Cortex of kidney (tissue), 1 donor: ENCODE measurements at places on chromosomes 5 and 9.

GRCh38 chr5:139023286-139023685 lies 148.2 kb upstream of the LRRTM2 start:
- no peak for DNase-seq

- no peak for DNase-seq
These were observed 12.6 kb downstream of the DNM1 start for GRCh38 chr9:128215491-128216409.

DNA sequence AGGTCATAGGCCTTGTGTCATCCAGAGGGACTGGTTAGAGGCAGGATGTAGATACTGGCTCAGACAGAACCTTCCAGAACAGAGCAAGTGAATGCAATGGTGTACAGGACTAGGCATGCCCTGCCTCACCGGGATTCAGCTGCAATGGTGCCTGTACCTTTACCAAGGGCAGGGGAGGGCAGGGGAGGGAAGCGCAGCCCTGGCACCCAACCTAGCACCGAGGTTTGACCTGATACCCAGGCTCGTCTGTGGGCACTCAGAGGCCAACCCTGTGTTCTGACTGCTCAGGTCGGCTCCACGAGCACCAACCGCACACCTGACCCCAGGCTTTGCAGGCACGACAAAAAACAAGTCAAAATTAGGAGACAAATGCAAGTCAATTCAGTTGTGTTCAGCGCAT lies 47.3 kb upstream of the GFPT2 start:
- no peak for DNase-seq

GRCh38 chr5:88487066-88487465 lies 218.4 kb upstream of the TMEM161B start:
- no peak for DNase-seq

DNA sequence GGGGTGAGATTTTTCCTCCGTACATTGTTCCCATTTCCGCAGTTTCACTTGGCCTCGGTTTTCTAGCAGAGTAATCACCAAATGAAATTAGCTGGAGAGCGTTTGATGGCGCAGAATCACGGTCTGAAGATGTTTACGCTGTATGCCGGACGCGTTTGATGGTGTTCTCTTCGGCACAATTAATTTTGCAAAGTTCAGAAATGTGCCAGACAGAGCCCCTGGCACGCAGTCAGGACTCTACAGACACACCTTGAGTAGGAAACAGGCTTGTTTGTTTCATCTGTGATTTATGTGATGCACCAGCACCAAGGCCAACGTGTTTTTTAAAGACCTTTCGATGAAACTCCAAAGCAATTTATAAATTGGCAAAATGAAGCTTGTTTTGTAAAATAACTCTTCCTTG lies 863 bp upstream of the LIFR start:
- no peak for DNase-seq

DNA sequence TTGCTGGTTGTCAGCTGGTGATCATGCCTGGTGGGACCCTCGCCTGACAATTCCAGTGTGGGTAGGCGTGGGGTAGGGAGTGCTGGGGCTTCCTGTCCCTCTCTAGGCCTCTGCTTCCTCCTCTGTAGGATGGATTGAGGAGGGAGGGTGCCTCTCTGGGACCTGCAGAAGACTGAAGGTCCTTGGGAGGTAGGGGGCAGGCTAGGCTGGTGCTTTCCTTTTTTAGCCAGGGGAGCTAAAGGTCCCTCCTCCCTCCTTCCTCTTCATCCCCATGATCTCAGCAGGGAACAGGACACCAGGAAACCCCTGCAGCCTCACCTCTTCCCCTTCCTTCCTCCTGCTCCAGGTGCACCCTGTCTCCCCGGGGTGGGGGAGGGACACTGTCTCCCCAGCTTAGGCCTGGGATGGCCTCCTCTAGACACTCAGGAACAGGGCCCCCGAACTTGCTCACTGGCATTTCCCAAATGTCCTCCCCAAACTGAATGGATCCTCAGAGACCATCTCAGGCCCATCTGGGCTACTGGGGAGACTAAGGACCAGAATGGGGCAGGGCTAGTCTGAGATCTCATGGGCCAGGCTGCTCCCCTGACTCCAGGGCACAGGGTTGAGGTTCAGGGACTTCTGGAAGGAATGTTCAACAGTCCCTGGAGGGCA lies 8.4 kb downstream of the SH2D3C start:
- no peak for DNase-seq

- DNase-seq: no peak
These were observed 20.9 kb upstream of the CCDC112 start for GRCh38 chr5:115317320-115317719.

GRCh38 chr5:90865180-90865579 lies 306.6 kb downstream of the ADGRV1 start:
- DNase-seq: no peak

DNA sequence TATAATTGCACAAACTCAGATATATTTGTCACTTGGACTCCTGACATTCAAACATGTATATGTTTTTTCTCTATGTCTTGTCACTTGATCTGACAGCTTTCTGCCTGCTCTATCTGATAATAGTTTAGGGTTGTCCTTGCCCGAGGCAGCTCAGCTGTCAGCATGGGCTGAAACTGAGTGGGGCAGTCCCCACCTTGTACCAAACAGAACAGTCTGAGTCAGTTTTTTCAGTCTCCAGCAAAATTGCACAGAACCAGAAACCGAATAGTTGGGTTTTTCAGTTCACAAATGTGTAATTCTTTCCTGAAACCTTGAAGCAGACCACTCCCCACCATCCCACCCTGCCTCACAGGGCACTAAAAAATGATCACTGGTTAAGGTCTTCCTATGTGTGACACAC lies 9.5 kb upstream of the HAND1 start:
- DNase-seq: no peak

DNA sequence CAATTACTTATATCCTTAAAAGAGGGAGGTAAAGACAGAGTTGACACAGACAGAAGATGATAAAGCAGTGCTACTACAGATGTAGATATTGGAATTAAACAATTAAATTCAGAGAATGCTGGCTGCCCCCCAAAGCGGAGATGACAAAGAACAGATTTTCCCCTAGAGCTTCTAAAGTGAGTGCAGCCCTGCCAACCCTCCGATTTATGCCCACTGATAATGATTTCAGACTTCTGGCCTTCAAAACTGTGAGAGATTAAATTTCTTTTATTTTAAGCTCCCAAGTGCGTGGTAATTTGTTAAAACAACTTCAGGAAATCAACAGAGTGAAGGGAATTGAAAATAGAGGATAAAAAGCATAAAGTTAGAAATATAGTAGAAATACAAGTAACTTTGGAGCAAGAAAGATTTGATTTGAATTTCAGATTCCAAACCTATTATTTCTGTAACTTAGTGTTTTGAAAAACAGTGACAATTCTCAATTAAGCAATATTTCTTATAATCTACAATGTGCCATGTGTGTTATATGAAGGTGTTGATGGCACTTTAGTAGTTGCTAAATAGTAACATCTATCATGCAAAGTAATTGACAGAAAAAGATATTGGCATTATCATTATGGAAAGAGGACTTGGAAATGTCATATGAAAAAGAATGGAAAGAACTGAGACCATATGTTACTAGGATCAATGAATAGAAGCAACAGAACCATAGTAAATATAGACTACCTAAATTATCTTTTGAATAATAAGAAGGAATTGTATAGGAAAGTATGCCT lies 946.4 kb upstream of the PTPRD start:
- no peak for DNase-seq

- DNase-seq: no peak
These were observed 27.5 kb downstream of the SREK1 start for GRCh38 chr5:66171349-66172344.

DNA sequence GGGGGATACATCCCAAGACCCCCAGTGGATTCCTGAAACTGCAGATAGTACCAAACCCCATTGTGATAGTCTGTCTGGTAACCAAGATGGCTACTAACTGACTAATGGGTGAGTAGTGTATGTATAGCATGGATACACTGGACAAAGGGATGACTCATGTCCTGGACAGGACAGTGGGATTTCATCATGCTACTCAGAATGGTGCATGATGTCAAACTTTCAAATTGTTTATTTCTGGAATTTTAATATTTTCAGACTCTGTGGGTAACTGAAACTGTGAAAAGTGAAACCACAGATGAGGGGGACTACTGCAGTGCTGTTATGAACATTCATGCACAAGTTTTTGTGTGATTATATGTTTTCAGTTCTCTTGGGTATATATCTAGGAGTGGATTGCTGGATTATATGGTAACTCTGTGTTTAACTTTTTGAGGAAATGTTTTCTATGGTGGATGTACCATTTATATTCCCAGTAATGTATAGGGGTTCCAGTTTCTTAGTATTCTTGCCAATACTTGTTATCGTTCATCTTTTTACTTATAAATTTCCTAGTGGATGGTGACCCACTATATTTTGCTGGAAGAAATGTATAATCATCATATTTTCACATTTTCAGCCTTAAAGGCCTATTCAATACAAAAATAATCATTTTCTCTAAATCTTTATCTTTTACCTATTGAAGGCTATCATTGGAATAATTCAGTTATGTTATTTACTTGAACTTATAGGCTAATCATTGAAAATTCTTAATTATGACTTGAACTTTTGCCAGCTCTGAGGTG lies 140.9 kb downstream of the NR3C1 start:
- no peak for DNase-seq

- no peak for DNase-seq
These were observed 154.5 kb downstream of the AOPEP start for GRCh38 chr9:94881023-94881422.

- DNase-seq: no peak
These were observed 354.8 kb downstream of the NTRK2 start for GRCh38 chr9:85024374-85024773.

- no peak for DNase-seq
These were observed 96.8 kb downstream of the ANKRD18B start for GRCh38 chr9:33620738-33621439.

DNA sequence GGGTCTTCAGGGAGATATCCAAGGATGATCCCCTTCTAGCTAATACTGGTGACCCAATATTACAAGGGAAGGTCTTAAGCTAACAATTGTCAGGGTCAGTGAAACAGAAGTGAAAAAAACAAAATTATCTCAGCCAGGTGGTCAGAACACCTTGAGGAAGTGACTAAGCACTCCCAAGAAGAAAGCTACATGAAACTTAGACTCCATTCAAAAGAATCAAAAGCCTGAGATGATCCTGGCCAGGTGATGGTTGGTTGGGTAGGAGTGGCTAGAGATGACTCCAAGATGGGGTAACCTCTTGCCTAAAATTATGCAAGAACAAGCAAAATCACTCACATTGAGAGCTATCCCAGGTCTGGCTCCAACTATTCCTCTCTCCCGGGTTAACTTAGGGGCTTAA lies 5.4 kb downstream of the VCP start:
- DNase-seq: no peak

DNA sequence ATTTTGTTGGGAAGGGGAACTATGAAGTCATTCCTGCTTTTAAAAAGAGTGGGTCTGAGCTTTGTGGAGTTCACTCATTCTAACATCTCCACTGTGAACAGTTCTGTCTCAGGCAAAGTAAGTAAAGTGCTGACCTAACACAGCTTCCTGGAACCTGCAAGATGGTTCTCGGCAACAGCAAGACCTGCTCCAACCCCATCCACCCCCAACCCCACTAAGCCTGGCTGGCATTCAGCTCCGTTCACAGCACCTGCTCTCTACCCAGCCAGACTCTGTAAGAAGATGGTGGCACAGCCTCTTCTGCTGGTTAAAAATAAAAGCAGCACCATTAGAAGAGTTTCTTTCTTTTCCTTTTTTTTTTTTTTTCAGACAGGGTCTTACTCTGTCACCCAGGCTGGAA lies 42.0 kb downstream of the EPB41L4B start:
- DNase-seq: no peak

GRCh38 chr9:93203026-93203717 lies 19.2 kb downstream of the WNK2 start:
- no peak for DNase-seq

DNA sequence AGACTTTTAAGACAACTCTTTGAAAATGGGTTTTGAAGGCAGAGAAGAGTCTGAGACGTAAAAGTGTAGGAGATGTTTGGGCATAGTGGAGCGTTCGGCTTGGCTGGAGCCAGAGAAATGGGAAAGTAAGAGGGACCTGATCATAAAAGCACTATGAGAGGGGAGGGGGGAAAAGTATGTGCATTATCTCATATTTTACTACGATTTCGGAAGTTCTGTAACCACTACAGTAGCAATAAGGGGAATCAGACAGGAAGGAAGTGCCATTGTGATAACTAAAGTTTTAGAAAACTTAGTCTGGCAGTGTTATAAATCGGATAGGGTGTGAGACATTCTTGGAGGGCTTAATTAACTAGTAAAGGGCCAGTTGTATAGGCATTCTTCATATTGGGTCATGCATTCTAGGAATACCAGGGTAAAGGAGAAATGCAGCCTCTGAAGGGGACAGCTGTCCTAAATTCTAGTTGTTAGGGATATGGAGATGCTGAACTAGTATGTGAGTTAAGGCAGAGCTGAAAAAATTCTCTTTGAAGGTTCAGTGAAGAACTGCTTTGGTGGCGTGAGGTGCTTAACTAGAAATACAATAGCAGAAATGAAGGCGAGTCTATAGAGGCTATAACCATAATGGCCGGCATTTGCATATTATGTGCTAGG lies 83.8 kb upstream of the FREM1 start:
- no peak for DNase-seq

- no peak for DNase-seq
These were observed 32.5 kb upstream of the SSBP2 start for GRCh38 chr5:81783401-81783800.

DNA sequence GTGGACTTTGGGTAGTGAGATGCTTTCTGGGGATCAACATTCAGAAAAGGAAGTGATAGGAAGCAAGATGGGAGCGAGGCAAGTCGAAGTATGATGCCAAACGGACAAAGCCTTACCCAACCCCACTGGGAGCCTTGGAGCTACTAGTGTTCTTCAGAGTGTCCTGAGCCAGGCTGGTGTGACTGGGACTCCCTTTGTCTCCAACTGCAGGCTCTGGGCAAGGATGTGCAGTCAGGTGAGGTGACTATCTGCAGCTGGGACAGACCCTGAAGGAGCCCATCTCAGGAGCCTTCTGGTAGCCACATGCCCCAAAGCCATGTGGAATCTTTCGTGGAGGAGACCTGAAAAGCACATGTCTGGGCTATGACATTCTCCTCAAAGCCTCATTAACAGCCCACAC lies 360.6 kb downstream of the MTRR start:
- no peak for DNase-seq

GRCh38 chr9:135926402-135927194 lies 19.3 kb upstream of the CAMSAP1 start:
- no peak for DNase-seq
